SJSA1 (cell line): ENCODE measurements at places on chromosomes 5 and 9. TPM values are rescaled to one million over a fixed set of nuclear protein-coding genes. Genes with fewer than 3 reads are reported as not detected.

Gene MARVELD2
- total RNA-seq = 0.13 and 0.16 TPM in 2 replicates

Gene ZNF618
- 1.1 and 4.7 TPM in 2 replicates for total RNA-seq

GRCh38 chr5:73388740-73389139, 59.8 kb downstream of the FOXD1 start:
- DNase-seq = no peak

DNA sequence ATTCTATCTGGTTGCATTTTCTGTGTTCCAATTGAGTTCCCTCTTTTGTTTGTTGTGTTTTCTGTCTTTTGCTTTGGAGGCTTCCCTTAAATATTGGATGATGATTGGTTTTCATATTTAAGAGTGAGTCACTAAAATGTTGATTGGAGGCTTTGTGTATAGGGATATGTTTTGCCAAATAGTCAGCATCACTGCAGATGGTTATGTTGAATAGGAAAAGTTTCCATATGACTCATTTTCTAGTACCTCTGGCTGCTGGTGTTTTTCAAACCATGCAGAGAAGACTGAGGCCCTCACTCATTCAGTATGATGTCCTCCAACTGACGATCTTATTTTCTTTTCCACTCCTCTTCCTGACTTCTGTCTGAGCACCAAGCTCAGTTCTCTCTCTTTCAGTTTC, 1290.0 kb downstream of the EFNA5 start:
- DNase-seq = no peak

DNA sequence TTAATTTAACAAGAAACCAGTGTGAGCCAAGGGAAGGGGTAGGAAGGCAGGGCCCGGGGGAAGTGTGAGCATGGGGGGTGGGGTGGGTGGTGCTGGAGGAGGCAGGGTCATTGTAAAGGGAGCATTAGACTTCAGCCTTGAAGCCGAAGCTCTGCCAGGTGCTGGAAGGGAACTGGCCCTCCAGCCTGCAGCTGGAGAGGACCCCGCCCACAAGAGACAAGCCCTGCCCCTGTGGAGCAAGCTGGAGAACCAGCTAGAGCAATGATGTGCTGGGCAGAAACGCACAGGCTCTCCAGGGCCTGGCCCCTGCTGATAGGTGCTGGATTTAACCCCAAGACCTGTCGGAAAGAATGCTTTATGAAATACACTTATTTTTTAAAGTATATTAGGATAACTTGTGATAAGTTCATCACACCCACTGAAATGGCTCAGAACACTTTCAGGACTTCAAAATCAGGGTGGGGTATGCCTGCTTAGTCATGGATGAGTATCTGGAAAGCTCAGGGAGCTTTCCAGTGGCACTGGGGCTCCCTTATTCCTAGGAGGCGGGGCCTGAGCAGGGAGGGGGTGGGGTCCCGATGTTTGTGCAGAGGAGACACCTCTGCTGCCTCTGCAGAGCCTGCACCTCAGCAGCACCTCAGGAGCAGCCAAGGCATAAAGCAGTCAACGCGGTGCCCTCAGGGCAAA, 27.1 kb downstream of the UBE2QL1 start:
- DNase-seq = no peak
